ENCODE measurements at places on chromosomes 12 and 14.

GRCh38 chr12:27826076-27826475 lies 46.0 kb upstream of the MANSC4 start:
- peak; percentile 10 for DNase-seq

DNA sequence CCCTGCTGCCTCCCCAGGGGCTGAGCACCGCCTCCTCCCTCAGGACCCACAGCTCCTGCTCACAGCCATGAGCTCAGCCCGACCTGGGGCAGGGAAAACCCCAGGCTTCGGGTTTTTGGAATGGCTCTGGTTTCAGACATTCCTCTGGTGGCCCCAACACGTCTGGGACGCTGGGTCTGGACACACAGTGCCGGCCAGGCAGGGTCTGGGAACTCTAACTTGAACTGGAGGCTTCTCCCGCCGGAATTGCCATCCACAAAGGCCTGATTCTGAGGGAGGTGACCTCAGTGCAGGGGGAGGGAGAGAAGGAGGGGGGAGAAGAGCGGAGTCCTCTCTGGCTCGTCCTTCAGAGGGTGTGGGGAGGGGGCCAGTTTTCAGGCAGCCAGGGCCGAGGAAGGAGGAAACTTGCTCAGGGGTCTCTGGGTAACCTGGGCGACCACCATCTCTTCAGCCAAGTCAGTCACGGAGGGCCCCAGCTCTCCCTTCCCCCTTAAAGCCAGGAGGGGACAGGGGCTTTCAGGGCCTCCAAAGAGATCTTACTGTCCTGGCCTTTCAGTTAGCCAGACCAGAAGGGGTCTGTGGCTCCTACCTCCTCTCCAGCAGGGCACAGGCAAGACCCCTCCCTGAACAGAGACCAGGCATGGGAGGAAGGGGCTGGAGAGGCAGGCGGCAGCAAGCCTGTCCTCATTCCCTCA lies 19.4 kb downstream of the NCKAP5L start:
- DNase-seq, result no peak

DNA sequence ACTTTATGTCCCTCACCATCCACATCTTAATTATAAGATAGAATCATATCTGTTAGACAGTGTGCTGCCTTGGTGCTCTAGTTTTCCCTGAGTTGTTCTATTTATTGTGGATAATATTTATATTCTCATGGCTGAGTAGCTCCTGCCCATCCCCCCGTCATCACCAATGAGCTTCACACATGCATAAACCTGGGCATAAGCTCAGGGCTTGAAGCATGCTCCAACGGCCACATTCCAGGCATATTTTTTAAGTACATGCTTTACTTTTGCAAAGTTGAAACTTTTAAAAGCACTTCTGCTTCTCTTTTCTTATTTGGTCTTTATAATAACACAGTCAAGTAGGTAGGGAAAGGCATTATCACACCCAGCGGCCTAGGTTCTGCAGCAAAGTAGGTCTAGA lies 3.4 kb upstream of the FBXO34 start:
- DNase-seq, result no peak

GRCh38 chr14:104657101-104657524 lies 32.3 kb upstream of the INF2 start:
- DNase-seq, result no peak

GRCh38 chr14:58151133-58152013 lies 640 bp downstream of the ARMH4 start:
- no peak for DNase-seq

DNA sequence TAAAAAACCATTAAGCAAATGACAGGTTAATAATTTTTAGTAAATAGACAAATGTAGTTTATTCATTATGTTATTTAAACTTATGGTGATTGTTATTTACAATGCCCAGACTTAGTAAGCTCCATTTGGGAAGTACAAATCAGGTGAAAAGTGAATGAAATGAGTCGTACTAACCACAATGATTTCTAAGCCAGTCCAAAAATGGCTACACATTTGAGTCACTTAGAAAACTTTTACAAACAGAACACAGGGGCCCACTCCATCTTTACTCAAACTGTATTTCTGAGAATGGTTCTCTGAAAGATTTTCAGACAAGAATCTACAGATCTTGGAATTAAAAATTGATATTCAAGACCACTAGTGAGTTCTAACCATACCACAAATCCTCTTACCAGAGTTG lies 653.3 kb upstream of the MIS18BP1 start:
- no peak for DNase-seq

GRCh38 chr12:64991121-64991611 lies 129.9 kb downstream of the WIF1 start:
- DNase-seq, result no peak

DNA sequence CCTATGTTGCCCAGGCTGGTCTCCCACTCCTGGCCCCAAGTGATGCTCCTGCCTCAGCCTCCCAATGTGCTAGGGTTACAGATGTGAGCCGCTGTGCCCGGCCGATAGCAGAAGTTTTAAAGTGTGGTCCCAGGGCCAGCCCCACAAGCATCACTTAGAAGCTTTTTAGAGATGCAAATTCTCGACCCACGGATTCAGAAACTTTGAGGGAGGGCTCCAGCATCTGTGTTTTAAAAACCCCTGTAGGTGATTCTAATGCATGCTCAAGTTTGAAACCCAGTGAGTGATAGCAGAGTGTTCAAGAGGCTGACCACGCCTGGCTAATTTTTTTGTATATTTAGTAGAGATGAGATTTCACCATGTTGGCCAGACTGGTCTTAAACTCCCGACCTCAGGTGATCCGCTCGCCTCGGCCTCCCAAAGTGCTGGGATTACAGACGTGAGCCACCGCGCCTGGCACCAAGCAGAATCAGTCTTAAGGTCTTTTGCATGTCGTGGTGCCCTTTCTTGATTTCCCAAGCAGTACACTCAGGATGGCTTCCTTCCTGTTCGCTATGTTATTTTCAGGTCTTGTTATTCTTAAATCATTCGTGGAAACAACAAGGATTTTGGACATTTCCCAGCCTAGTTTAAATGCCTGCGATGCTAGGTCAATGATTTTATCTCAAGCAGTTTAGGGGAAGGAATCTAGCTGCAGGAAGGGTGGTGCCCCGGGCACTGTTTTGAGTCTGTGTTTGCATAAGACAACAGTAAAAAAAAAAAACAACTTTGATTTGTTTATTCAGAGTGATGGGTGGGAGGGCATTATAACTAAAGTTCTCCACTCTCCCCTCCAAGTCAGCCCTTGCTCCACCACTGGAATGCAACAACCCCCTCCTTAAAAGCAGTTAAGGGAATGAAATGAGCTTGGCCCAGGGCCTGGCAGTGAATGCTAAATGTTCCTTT lies 9.2 kb upstream of the RILPL2 start:
- DNase-seq, result no peak

DNA sequence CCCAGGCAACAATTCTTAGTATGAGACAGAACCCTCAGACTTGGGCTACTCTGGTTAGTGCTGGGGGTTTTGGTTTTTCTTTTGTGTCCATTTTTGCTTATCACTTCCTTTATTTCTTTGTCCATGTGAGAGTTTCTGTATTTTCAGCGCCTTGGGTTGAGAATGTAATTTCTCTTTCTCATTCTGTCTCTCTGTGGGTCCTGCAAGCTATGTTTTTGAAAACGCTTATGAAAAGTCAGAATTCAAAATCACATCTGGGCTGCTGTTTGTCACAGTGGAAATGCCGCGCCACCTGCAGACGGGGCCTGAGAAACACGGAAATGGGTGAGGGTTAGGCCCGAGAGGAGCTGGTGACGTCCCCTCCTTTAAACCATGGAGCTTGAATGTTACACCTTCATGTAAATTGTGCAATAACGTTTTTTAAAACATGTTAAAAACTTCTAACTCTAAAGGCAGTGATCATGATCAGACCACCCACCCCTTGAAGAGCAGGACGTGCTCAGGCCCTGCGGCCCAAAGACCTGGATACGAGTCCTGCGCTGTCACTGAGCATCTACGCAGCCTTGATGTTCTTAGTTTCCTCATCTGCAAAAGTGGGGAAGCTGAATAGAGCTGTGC lies 26.1 kb downstream of the JDP2 start:
- no peak for DNase-seq

DNA sequence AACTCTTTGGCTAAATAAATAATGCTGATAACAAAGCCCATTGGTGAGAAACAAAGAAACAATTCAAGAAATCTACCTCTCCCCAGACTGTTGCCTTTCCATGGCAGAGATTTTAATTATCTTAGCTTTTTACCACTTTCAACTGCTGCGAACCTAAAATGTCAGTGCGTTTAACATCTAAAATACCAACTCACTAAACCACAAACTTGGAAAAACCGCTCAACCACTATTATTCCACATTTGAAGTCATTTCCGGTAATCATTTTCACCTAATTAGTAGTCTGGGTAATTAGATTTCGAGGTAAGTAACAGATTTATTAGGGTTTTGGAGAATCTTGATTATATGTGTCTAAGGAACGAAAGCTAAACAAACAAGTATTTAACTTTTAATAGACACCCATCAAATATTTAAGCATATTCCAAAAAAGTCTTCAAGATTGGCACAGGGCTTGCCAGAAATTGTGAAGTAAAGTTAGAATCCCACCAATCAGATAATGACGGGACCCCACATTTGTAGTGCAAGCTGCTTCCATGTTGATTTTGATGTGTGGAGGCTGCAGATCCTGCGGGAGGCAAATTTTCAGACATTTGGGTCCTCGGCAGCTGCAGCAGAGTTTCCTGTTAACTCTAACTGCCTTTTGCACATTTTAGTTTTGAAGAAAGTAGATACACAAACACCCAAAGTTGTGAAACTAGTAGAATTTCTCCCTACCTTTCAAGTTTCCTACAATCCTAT lies 4.1 kb downstream of the OTX2 start:
- DNase-seq, result no peak

DNA sequence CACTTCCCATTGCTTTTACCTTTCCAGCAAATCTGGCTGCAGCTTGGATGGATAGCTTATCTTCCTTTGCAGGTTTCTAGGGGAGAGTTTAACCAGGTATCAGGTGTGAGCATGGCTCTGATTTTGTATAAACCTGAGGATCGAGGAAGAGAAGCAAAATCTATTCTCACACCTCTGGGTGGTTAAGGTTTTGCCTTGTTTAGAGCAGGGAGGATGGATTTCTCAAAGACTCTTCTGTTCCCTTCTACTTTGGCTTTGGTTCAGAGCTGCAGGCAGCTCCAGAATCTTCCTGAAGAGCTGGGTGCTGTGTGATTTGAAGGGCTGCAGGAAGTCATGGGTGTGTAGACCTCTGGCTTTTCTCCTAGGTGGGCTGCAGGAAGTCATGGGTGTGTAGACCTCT lies 1.7 kb downstream of the JDP2 start:
- no peak for DNase-seq

- no peak for DNase-seq
Observed at GRCh38 chr12:115872919-115873357, 404.6 kb downstream of the MED13L start.

GRCh38 chr12:91588874-91589454 lies 406.3 kb upstream of the DCN start:
- DNase-seq, result no peak

DNA sequence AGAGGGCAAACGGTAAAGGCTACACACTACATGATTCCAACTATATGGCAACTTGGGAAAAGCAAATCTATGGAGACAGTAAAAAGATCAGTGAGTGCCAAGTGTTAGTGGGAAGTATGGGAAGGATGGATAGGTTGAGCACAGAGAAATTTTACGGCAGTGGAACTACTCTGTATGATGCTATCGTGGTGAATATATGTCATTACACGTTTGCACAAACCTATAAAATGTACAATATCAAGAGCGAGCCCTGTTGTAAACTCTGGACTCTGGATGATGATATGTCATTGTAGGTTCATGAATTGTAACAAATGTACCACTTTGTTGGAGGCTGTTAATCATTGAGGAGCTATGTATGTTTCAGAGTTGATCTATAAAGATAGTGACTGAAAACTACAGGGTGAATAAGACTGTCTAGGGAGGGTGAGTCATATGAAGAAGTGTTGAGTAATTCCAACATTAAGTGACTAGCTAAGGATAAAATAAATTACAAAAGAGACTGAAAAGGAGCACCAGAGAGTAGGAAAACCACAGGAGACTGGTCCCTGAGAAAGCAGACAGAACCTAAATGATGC lies 349.2 kb upstream of the LMO3 start:
- peak; percentile 9 for DNase-seq

- no peak for DNase-seq
Observed at GRCh38 chr14:46108228-46108627, 543.4 kb downstream of the RPL10L start.

GRCh38 chr12:124919521-124920352 lies 5.3 kb upstream of the UBC start:
- no peak for DNase-seq

DNA sequence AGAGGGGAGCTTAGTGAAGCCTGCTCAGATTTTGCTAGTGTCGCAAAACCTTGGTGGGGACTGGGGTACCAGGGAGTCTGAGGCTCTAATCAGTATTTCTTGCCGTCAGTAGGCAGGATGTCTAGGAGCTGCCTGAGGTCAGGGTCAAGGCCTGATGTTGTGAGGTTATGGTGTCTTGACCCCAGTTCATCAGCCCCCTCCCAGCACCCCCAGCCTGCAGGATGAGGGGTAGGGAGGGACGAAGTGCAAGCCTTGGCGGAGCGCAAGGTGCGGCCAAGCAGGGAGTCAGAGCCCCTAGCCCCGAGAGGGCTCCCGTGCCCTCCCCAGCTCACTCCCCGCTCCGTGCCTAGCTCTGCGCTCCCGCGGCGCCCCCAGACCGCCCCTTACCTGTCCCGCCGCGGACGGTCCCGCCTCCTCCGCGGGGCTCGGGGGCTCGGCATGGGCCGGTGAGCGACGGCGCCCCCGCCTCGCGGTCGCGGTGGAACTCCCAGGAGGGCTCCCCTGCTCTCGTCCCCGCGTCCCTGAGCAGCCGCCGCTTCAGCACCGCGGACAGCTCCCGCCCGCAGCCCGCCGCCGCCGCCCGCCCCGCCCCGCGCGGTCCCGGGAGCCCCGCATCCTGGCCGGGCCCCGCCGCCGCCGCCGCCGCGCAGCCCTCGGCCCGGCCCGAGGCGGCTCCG lies 347 bp downstream of the SYNDIG1L start:
- DNase-seq, result no peak
